Activated T-helper 17 cell treated with anti-CD3 and anti-CD28 coated beads, Interleukin-2, amount 50 U/mL, for 72 hours (primary cell): ENCODE measurements at places on chromosomes 7 and 10. TPM values are rescaled to one million over a fixed set of nuclear protein-coding genes. Genes with fewer than 3 reads are reported as not detected.

DNA sequence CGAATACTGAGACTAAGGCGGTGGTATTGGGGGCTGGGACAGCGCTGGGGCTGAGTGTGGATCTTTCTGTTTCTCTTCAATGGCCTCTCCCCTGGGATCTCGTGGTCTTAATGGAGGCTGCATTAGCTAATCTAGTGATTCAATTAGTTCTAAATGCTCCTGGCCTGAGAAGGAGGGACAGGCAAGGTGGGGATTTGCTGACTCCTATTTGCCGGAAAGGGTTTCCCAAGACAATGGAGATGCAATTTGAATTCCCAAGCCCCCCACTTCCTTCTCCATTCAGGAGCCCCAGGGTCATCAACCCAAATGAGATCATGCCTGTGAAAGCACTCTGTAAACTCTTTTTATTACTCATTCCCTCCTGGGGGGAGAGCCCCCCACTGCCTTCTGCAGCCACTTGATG, 111.7 kb upstream of the PLXNA4 start:
- H3K4me3 ChIP-seq: no peak overlapping the region
- no peaks in the 10 kb centered on the region for H3K36me3 ChIP-seq
- no peaks in the 10 kb centered on the region for H3K4me1 ChIP-seq
- ATAC-seq: no peak

- H3K4me1 ChIP-seq: no peaks in the 10 kb centered on the region
- H3K4me3 ChIP-seq: no peak overlapping the region
- no peaks in the 10 kb centered on the region for H3K36me3 ChIP-seq
- no peak overlapping the region for H3K27ac ChIP-seq
- peaks cover 3% of the 10 kb centered on the region for H3K27me3 ChIP-seq
Observed at GRCh38 chr7:151311294-151311864, 30.2 kb upstream of the NUB1 start.

DNA sequence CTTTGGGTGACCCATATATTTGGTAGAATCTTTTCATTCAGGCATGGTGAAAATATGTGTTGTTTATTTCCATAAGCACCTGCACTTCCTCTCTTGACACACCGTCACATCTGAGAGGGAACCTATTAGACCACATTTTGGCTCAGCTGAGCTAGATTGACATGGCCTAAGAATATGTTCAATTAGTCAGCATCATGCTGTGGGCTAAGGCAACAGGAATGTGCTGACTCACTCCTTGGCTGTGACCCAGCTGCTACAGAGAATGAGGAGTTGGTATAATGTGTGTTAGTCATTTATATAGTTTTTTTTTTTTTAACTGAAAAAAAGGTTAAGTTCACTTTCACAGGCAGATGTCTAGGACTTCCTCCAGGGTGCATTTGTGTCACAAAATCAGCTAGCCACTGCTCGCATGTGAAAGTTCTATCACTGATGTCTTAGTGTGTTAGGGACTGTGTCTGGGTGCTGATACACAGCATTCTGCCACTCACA, 180.6 kb downstream of the SEMA3E start:
- H3K36me3 ChIP-seq: no peaks in the 10 kb centered on the region
- no peaks in the 10 kb centered on the region for H3K4me1 ChIP-seq
- H3K4me3 ChIP-seq: no peak overlapping the region
- no peak overlapping the region for H3K27ac ChIP-seq
- H3K27me3 ChIP-seq: no peaks in the 10 kb centered on the region

- H3K36me3 ChIP-seq: no peaks in the 10 kb centered on the region
- H3K27me3 ChIP-seq: no peaks in the 10 kb centered on the region
- H3K27ac ChIP-seq: no peak overlapping the region
- no peak for ATAC-seq
Observed at GRCh38 chr7:91344911-91345310, 80.7 kb downstream of the FZD1 start.

Gene GPR146
- total RNA-seq: 2.0 TPM
